ENCODE measurements at places on chromosomes 4 and X.

DNA sequence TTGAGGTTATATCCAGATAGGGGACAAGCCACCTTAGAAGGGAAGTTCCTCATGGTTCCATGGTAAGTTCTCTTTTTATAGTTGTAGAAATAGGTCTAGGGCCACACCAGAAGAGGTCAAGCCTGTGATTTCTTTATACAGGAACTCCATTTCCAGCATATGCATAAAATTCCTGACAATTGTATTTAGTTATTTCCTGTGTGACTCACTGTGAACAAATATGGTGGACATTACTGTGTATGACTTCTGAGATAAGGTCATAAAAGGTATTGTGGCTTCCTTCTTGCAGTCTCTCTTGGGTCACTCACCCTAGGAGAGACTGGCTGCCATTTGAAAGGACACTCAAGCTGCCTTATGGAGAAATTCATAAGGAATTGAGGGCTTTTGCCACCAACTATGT is 2.2 kb upstream of the C4orf36 start:
- H3K27me3 ChIP-seq = peaks cover 22% of the 10 kb centered on the region
- DNase-seq = no peak
- peaks cover 14% of the 10 kb centered on the region for H3K4me1 ChIP-seq
- H3K27ac ChIP-seq = no peak overlapping the region

DNA sequence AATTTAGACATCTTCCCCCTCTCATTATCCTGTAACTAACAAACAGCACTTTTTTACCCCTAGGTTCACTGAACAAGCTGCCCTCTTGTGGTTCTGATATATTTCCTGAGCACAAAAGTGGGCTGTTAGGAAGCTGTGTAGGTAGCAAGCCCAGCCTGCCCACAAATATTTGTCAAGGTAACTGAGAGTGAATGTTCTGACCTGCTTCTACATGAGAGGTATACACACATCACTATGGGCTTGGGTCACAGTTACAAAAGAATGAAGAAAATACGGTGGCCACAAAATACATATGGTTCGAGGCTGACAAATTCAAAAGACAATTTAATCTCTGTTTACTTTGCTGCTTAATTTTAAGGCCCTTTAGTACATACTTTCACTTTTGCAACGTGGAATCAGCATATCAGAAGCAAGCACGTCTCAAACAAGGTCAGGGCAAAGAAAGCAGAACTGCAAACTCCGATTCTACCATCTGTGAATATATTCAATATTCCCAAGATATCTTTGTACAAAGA is 78.7 kb downstream of the RBM47 start:
- H3K4me1 ChIP-seq = peaks cover 68% of the 10 kb centered on the region
- peak; percentile 16 for DNase-seq
- H3K27ac ChIP-seq = peak overlapping the region; percentile 94
- peak overlapping the region; percentile 84 for H3K4me3 ChIP-seq
- H3K27me3 ChIP-seq = no peaks in the 10 kb centered on the region
- no peaks in the 10 kb centered on the region for H3K36me3 ChIP-seq

- no peak overlapping the region for H3K4me3 ChIP-seq
- H3K27ac ChIP-seq = no peak overlapping the region
- DNase-seq = no peak
- H3K36me3 ChIP-seq = peaks cover 6% of the 10 kb centered on the region
- peaks cover 26% of the 10 kb centered on the region for H3K27me3 ChIP-seq
Measured at GRCh38 chr4:6489927-6490326, 17.5 kb upstream of the PPP2R2C start.

DNA sequence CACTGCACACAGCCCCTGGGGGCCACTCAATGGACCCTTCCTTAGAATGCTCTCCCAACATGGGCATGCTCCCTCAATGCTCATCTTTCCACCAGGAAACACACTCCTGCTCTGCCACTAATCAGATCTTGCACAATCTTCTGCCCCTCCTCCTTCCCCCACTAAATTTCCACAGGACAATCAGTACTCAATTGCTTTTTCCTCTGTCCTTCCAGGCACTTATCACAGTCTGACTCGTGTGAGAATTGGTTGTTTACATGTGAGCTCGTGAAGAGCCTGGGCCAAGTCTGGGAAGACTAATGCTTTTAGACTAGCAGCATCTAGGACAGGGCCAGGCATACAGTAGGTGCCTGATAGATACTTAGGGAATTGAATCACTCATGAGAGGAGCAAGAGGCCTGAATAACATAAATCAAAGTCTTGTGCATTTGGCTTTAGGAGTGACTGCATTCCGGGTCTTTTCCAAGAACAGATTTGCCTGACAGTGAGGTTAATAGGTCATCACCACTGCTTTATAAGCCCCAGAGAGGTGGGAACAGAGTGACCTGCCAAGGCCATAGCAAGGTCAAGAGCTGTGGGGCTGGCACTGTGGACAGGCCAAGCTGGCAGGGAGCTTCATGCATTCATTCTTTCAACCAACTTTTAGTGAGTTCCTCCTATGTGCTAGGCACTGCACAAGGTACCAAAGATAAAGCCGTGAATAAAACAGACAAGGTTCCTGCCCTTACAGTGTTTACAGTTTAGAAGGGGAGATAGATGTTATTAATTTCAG is 55.0 kb downstream of the PRPS1 start:
- no peak overlapping the region for H3K27ac ChIP-seq
- peaks cover 41% of the 10 kb centered on the region for H3K27me3 ChIP-seq
- H3K4me1 ChIP-seq = peaks cover 41% of the 10 kb centered on the region
- H3K4me3 ChIP-seq = no peak overlapping the region

DNA sequence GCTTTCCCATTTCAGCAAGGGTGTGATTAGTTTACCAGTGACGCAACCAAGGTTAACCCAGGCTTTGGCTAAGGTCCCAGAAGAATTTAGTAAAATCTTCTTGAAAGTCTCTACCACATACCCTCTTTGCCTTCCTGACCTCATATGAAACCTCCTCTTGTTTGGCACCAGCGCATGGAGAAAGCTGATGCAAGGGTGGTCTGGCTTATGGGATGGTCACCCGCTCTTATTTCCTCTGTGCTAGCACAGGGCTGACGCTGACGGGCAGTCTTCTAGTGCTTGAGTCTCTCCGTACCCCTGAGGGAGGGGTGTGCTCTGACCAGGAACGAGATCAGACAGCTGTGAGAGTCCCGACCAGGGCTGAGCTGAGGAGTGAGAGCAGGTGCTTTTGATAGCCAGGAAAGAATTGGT is 137.6 kb downstream of the TENM3 start:
- no peaks in the 10 kb centered on the region for H3K36me3 ChIP-seq
- no peak for DNase-seq
- H3K4me1 ChIP-seq = no peaks in the 10 kb centered on the region
- no peak overlapping the region for H3K27ac ChIP-seq
- peaks cover 9% of the 10 kb centered on the region for H3K27me3 ChIP-seq
- H3K4me3 ChIP-seq = no peak overlapping the region
